ENCODE measurements at places on chromosomes 4 and X. TPM values are rescaled to one million over a fixed set of nuclear protein-coding genes. Genes with fewer than 3 reads are reported as not detected.

GRCh38 chrX:130523460-130524394 lies 121.9 kb downstream of the RBMX2 start:
- no peak for DNase-seq

DNA sequence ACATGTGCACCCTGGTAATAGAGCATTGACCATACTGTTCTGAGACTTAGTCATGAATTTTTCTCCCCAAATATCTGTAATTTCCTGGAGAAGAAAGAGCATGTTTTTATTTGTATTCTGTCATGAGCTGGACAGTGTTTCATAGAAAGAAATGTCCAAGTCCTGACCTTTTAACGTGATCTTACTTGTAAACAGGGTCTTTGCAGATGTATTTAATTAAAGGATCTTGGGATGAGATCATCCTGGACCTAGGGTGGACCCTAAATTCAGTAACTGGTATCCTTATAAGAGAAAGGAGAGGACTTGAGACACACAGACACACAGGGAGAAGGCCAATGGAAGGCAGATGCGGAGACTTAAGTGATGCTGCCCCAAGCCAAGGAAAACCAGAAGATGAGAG lies 3.6 kb downstream of the ADGRA3 start:
- DNase-seq: no peak

MAGEA2 gene
- total RNA-seq: not detected

NDNF gene
- total RNA-seq: 8.6 TPM

FRMD7 gene
- 0.18 TPM for total RNA-seq

CXCL9 gene
- not detected for total RNA-seq

DNA sequence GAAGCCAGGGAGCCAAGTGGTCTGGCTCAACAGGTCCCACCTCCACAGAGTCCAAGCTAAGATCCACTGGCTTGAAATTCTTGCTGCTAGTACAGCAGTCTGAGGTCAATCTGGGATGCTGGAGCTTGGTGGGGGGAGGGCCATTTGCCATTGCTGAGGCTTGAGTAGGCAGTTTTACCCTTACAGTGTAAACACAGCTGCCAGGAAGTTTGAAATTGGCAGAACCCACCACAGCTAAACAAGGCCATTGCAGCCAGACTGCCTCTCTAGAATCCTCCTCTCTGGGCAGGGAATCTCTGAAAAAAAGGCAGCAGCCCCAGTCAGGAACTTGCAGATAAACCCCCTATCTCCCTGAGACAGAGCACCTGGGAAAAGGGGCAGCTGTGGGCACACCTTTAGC lies 84.9 kb downstream of the EDA2R start:
- no peak for DNase-seq

- no peak for DNase-seq
These were observed 304.4 kb upstream of the SLIT2 start for GRCh38 chr4:19947349-19947748.

GRCh38 chr4:124203613-124204238 lies 508.8 kb downstream of the ANKRD50 start:
- DNase-seq: no peak

GRCh38 chr4:125319311-125319710 lies 4.6 kb downstream of the FAT4 start:
- DNase-seq: no peak

DNA sequence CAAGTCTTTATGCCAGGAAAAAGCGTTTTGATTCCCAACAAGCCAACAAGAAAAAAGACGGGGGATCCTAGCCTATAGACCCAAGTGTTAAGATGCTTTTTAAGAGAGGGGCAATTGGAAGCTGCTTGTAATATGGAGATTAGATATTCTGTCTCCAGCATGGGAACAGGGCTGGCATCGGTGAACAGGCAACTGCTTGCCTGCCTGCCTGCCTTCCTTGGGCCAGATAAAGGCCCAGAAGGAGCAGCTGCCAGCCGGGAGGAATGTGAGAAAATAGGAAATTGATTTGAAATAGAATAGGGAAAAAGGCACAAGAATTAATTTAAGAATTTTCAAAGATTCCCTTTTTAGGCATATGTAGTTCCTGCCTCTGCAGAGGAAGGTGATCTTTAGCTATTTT lies 192.2 kb downstream of the TENM3 start:
- no peak for DNase-seq

GRCh38 chrX:38220415-38221390 lies at the start of gene SRPX:
Gene SRPX, minus strand, starts transcription at chrX:38220871. Its CDS starts 79 bp downstream, at chrX:38220792.
- peak; percentile 42 for DNase-seq

ITGB1BP2 gene
- total RNA-seq: 4.4 TPM

DNA sequence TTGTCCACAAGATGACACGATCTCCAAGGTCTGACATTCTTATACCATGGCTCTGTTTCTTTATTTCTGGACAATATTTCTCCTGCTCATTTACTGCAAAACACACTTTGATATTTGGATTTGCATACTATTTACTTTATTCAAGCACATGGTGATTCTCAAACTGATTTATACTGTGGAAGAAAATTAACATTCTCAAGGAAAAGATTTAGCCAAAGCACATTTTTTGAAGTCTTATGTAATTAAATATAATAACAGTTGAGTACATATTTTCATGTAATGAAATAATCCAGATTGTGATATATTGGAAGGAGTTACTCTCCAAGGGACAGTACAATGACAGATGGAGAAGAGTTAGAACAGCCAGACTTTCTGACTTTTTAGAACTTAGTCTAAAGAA lies 155.8 kb upstream of the CT83 start:
- DNase-seq: no peak

GRCh38 chr4:156303708-156304107 lies 350.0 kb upstream of the CTSO start:
- DNase-seq: no peak

RCHY1 gene
- 42.9 TPM for total RNA-seq

GRCh38 chr4:133598779-133599178 lies 449.7 kb downstream of the PCDH10 start:
- DNase-seq: no peak

DNA sequence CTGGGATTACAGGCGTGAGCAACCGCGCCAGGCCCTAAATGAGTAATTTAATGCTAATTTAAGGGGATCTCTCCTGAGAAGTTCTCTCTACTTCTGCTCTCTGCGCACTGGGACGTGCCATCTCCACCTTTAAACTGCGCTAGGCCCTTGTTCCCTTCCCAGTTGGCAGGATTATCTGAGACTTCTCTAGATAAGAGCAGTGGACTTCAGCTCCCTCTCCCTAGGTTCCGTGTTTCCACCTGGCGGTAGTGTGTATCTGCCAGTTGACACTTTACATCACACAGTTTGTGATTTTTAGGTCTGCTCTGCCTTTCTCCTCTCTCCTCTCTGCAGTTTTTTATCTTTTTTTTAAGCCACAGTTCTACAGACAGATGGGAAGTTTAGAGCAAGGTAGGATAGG lies 40.2 kb downstream of the ARHGAP10 start:
- no peak for DNase-seq

CD38 gene
- not detected for total RNA-seq

DNA sequence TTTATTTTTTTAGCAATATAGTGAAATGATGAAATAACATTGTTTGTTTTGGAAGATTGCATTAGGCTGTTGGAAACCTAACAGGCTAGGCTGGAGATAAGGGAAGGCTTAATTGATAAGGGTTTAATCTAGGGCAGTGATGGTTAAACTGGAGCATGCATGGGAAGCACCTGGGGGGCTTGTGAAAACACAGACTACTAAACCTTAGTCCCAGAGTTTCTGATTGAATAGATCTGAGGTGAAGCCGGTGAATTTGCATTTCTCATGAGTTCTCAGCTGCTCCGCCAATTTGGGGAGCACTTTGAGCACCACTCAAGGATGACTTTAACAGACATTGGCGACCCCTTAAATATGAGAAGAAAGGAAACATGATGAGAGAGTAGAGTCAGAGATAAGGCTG lies 11.5 kb downstream of the STK26 start:
- no peak for DNase-seq

OCIAD1 gene
- 143 TPM for total RNA-seq

GRCh38 chr4:38523524-38524448 lies 140.2 kb upstream of the KLF3 start:
- DNase-seq: no peak

DNA sequence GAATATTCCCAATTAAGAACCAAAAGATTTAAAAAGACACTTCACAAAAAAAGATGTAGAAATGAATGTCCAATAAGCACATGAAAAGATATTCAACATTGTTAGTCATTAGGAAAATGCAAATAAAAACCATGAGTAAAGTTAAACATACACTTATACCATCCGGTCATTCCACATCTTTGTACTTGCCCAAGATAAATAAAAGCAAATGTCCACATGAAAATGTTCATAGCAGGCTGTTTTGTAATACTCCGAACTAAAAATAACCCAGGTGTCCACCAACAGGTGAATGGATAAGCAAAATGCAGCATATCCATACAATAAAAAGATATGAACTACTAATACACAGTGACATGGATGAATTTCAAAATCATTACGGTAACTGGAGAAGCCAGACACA lies 28.6 kb upstream of the ZCCHC4 start:
- no peak for DNase-seq

GRCh38 chrX:8738588-8739189 lies 6.8 kb upstream of the ANOS1 start:
- DNase-seq: no peak

MAGEA12 gene
- total RNA-seq: not detected

GRCh38 chr4:184937030-184937710 lies 81.1 kb upstream of the HELT start:
- DNase-seq: no peak
